GM06990 (cell line): ENCODE measurements at places on chromosomes 5 and 9.

DNA sequence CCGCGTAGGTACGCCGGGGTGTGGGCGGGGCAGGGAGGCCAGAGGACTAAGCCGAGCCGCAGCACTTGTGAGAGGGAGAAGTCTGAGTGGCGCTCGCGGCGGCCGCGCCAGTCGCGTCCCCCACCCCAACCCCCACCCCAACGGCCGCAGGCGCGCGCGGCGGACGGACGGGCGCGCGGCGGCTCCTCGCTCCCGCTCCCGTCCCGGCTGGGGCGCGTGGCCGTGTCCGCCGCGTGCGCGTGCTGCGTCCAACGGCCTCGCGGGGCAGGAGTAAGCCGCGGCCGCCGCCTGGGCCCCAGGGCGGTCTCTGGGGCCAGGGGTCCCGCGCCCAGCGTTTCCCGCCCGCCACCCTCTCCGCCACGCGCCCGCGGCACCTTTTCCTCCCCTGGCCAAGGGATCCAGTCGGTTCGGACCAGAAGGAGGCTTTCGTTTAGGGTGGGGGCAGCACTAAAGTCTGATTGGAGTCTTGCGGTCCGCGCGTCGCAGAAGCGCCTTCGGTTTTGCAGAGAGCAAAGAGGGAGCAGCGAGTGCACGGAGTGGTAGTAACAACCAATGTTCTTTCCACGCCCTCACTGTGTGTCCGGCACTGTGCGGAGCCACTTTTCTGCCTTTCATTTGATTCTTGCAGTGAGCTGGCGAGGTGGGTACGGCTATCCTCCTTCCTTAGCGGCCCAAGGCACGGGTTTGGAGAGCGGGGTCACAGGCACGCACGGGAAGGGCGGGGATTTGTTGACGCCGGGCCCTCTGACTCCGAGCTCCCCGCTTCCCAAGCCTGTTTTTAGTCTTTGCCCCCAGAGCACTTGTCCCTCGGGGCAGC, 483 bp downstream of the G3BP1 start:
- no peak for DNase-seq

DNA sequence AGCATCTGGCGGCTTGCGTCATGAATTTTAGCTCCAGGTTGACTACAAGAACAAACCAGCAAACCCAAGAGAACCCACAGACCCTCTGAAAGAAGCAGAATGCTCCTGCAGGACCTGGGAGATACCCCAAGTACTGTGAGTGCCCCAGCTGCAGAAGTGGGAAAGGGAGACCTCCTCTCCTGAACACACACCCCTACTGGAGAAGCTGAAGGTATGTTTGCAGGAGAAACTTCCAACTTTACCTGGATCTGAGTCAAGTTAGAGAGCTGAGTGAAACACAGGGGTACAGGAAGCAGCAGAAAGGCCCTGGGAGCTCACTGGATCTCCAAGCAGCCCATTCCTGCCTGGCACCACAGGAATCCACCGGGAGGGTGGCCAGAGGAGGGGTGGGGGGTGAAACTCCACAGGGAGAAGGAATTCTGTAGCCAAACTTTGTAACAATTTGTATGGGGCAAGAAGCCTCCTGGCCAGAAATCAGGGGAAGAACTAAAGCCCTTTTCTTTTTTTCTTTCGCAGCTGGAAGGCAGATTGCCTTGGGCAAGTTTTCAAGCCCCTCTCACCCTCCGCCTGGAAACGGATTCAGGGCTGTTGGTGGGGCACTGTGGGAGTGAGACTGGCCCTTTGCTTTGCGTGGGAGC, 576.2 kb downstream of the BNC2 start:
- no peak for DNase-seq

GRCh38 chr5:33684496-33685159, 207.2 kb downstream of the ADAMTS12 start:
- no peak for DNase-seq

GRCh38 chr9:111870774-111871498, 25.7 kb upstream of the UGCG start:
- DNase-seq: no peak

DNA sequence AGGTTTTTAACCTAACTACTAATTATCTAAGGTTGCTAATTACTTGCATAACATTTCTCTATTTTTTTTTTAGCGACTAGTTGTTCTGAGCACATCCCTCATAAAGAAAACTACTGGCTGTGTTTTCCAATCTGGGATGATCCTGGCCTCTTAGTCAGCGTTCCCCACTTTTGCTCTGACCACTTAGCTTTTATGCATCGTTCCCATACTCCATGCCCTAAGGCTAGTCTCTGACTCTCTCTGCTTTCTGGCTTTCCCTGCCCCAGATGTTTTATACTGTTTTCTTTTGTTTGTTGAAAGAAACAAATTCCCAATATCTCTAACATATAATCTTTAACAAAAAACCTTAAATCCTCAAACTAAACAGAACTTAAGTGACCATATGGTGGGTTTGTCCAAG, 217.9 kb downstream of the SPATA31D1 start:
- no peak for DNase-seq

- no peak for DNase-seq
These were observed 111.8 kb downstream of the MARCHF3 start for GRCh38 chr5:126918615-126918957.

DNA sequence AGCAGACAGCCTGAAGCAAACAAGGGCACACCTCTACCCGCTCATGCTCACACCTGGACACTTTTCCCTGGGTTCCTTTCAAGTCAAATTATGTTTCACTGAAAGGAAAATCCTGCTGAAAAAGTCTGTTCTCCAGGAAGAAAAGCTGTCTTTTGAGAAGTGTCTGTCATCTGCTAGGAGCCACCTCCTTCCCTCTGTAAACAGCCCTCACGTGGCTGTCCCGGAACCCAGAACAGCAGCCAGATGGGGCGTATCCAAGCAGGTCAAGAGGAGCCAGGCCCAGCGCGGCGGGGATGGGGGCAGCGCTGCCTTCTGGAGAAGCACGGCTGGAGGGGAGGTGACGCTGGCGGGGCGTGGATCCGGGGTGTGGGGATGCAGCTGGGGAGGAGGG, at the start of gene PNPLA7:
Gene PNPLA7, minus strand, starts transcription at position 172 of the 391 bp plus-strand sequence. CDS start 205 bp downstream, outside the sequence.
- peak; percentile 43 for DNase-seq

- DNase-seq: no peak
These were observed 1.2 kb downstream of the ABCA2 start for GRCh38 chr9:137026828-137027227.

- no peak for DNase-seq
These were observed 154.0 kb downstream of the GDNF start for GRCh38 chr5:37685816-37686215.

- no peak for DNase-seq
These were observed 3.1 kb downstream of the NINJ1 start for GRCh38 chr9:93130861-93131481.

GRCh38 chr5:146564007-146564762, 48.2 kb upstream of the GPR151 start:
- DNase-seq: no peak

- no peak for DNase-seq
These were observed 48.9 kb downstream of the YIPF5 start for GRCh38 chr5:144121577-144121976.

DNA sequence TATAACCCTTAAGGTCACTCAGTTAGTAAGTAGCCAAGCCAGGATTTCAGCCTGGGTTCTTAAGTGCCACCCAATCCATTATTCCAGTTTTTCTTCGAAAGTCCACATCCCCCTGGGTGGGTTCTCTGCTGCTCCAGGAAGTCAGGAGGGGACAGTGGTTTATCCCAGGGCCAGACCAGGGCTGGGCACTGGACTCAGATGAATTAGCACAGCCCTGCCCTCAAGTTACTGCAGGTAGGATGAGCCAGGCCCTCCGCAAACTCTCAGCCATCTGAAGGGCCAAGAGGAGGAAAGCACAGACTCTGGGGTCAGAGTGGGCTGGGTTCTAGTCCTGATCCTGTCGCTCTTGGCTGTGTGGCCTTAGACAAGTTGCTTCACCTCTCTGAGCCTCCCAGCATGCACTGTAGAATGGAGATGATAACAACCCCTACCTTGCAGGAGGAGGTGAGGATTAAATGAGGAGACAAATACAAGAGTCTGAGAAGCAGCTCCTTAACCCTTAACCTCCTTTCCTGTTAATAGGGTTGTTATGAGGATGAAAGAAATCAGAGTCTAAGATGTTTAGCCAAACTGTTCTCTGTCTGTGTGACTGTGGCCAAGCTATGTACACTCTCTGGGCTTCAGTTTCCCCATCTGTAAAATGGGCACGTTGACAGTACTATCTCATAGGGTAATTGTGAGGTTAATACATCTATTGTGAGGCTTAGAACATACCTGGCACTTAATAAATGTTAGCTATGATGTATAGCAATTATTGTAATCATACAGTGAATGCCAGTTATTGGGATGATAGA, 6.8 kb upstream of the NEURL1B start:
- no peak for DNase-seq

DNA sequence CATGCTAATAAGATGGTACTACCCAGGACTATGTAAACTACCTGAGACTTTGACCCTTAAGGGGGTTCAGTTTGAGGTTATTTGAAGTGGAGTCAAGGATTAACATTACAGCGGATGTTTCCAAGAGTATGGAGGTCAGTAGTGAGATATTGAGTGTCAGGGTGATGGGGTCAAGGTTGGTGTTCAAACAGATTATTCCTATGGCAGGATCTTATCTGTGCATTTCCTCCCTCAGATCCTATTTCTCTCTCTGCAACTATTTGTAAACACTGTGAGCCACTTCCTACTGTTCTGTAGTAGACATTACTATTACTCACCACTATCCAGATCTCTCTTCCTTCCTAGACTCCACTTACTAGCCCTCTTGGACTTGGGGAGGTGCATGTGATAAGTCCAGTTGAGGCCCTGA, 54.0 kb upstream of the STOM start:
- DNase-seq: no peak

GRCh38 chr5:174733091-174733690, 8.8 kb downstream of the MSX2 start:
- no peak for DNase-seq

GRCh38 chr9:126842977-126843799, 17.3 kb upstream of the ZBTB34 start:
- peak; percentile 21 for DNase-seq

GRCh38 chr5:73008831-73009230, 53.0 kb downstream of the FCHO2 start:
- no peak for DNase-seq

GRCh38 chr9:36006549-36007315, 30.0 kb upstream of the RECK start:
- DNase-seq: no peak

DNA sequence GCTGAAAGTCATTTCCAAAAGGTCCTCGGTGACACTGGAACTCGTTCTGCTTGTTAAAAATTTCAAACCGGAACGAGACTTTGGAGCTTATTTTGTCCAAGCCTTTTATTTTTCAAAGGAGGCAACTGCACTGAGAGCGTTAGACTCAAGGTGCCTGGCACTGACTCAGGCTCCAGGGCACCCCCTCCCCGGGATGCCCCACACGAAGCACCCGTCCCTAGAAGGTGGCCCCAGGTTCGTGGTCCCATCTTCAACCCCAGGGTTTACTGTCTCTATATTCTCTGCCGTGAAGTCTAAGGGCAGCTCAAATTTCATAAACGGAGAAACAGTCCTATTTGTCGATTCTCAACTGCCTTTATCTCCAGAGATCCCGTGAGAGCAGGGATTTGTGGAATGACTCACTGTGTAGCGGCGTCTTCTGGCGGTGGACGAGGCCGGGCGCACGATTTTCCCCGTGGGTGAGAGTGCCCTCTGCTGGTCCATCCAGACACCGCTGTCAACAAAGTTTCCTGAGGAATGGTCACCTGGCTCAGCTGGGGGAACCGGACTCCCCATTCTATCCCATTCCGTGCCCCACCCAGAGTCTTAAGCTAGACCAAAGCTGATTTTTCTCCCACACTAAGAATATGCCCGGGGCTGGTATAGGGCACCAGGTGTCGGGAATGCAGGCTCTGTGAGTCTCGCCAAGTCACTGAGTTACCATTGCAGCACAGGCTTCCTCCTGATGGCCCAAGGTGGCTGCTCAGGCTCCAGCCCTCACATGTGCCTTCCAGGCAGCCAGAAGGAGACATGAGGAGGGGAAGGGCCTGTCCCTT, 27.1 kb upstream of the SLC6A19 start:
- DNase-seq: no peak

DNA sequence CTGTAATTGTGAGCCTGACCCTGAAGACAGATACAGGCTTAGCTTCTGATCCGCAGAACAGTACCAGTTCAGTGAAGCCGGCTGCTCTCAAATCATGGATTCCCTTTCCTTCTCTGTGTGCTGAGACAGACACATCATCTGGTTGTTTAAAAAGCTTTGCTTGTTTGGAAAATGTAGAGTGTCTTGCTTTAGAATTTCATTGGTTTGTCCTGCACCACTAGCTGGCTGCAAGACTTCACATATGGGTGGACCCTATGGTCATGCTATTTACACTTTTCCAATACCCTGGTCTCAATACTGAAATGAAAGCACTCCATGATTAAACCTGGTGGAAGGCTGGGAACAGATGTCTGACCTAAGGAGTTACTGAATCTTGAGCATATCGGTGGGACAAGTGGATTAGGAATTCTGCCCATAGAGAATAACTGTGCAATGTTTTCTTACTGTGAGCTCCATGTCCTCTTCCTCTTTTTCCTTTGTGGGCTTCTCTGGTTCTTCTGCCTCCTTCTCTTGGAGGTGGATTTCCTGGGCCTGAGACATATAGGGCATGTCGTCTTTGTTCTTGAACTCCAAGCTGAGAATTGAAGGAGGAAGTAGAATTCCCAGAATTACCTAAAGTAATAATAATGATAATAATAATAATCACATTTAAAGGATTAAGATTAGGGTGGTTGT, 201.1 kb upstream of the KLF9 start:
- DNase-seq: no peak

GRCh38 chr9:105257809-105258208, 13.4 kb downstream of the SLC44A1 start:
- DNase-seq: no peak

GRCh38 chr5:9197881-9198260, 348.0 kb downstream of the SEMA5A start:
- DNase-seq: peak; percentile 25

DNA sequence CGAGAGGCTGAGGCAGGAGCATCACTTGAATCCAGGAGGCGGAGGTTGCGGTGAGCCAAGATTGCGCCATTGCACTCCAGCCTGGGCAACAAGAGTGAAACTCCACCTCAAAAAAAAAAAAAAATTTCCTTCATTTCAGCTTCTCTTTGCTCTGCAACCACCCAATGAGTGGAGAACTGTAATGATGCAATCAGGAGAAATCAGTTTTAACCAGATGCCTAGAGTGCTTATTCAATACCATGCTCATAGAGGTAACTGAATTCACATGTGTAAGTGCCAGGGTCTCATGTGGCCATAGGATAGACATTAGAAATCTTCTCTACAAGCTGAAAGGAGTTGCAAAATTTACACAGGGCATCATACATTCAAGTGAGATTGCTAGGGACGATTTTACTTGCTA, 70.6 kb downstream of the HMHB1 start:
- DNase-seq: no peak

DNA sequence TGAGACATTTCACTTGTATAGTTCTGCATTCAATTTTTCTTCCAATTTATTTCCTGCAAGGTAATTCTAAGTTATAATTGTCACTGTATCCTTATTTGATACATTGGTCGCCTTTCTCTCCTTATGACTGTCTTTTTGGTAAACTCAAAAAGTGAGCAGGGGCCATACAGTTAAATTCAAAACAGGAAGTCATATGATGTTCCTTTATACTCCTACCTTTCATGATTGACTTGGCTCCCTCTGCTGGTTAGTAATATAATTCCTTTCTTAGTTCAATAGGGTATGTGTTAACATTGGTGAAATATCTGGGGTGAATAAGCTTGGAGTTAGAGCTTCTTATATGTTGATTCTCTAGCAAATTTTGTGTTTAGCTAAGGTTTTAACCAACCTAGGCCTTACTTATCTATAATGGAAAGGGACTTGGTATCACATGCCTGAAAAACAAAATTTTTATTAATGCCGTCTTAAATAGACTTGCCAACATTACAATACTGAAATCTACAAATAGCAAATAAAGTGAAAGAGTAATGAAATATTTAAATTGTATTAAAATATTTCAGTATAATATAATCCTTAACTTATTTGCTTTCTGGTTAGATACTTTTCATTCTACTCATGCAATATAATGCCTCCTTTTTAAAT, 6.0 kb upstream of the NIPBL start:
- DNase-seq: peak; percentile 53
